ENCODE measurements at places on chromosomes 16 and 17.

DNA sequence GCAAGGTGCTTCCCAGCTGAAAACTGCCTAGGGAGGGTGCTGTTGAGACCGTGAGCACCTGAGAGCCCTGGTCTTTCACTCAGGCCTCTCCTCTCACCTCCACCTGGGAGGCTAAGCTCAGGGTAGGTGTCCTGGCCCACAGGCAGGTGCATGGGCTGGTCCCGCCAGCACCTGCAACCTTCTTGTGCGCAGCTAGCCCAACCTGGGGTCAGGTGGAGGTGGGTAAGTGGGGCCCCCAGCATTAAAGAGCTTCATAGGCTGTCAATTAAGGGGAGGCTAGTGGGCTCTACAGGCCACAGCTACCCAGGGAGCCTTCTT, 8.7 kb downstream of the ADCY7 start:
- no peak for DNase-seq

DNA sequence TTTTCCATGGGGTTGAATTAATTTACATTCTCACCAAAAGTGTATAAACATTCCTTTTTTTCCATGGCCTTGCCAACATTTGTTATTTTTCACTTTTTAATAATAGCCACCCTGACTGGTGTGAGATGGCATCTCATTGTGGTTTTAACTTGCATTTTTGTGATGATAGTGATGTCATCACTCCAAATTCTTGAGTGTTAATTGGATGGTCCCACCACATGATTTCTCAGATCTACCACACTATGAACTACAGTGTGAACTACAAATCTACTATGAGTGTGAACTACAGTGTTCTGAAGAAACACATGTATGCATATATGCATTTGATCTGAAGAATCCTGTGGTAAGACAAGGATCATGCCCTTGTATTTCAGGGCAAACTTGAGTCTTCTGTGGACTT, 340.1 kb downstream of the ABCC12 start:
- peak; percentile 27 for DNase-seq

DNA sequence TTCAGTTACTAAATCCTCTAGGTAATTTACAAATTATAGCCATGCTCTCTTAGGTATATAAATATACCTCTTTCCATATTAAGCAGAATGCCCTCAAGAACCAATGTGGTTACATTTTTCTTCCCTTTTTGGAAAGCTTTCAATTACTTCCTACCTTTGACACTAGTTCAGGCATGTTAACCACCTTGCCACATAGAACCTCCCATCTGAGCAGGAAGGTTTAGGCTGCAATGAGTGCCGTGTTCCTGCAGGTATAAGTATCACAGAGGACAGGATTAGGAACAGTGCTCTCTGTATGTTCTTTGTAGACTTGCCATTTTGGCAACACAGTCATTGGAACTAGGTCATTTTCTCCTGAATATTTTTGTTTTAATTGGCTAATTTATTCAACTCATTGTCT, 20.1 kb downstream of the KRT25 start:
- DNase-seq: no peak

DNA sequence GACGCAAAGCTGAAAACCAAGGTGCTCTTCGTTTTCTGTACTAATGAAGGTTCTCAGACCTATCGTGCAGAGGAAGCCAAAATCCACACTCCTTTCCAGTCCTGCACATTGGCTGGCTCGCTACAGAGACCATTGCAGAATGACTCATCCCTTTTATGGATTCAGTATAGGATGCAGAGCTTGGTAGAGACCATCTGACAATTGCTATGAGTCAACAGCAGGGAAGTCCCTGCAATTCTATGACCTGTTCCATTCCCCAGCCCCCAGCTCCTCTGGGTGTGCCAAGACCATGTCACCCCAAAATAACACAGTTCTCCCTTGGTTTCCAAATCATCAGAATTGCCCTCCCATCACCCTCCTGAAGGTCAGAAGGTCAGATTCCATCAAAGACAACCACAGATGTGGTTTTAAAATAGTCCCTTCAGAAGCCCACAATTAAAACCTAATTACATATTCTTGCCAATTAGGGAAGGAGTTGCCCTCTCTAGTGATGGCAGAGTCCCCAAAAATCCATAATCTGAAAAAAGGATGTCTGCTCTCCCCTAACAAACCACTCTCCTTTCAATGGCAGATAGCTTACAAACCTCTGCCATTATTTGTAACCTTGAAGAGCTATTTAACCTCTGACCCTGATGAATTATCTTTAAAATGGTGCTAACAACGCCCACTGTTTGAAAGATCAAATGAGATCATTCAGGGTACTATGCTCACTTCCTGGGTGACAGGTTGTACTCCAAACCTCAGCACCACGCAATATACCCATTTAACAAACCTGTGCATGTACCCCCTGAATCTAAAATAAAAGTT, 108.2 kb upstream of the RBBP6 start:
- no peak for DNase-seq

DNA sequence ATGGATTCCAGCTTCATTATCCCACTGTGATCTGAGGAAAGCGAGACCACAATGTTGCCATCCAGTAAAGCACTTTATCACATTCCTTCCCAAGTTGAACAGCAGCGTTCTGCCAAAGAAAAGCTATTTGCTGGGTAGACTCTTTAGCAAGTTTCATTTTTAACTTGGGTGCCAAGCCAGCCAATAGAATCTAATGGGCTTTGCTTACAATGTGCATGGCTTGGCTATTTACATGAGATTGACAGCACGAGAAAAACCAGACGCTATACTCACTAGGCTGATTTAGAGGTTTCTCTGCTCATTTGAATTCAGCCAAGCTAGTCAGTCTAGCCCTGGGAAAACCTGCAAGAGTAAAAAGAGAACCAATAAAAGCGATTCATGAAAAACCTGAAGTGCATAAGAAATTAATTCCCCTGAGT, 108.9 kb downstream of the CDH13 start:
- peak; percentile 35 for DNase-seq

DNA sequence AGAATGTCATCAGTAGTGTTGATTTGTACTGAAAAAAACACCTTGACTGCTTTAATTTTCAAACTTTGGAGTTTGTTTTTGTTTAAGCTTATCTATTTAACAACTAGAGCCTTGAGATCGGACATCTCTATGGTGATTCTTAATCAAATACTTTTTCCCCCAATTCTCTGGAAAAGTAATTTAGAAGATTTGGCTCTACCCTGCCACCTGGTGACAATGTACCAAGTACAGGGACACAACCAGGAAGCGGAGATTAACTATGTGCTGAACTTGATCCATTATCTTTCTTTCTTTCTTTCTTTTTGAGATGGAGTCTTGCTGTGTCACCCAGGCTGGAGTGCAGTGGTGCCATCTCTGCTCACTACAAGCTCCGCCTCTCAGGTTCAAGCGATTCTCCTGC, 30.8 kb downstream of the USP43 start:
- DNase-seq: no peak

GRCh38 chr17:43779145-43780125, 658 bp upstream of the DUSP3 start:
- DNase-seq: peak; percentile 36

DNA sequence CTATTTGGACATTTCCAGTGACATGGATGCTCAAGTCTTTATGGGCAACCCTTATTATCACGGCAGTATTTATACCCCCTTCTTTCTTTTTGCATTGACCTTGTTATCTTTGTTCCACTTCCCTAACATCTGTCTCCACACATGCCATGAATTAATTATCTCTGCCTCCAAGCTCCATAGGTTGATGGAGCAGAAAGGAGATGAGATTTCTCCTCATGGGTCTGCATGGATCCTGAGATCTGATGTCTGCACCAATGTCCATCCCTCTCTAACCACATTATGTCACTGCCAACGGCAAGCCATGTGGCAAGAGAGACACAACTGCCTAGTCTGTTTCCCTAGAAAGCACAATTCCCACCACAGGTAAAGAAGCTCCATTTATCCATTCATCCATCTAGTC, 416.8 kb upstream of the ASIC2 start:
- no peak for DNase-seq

DNA sequence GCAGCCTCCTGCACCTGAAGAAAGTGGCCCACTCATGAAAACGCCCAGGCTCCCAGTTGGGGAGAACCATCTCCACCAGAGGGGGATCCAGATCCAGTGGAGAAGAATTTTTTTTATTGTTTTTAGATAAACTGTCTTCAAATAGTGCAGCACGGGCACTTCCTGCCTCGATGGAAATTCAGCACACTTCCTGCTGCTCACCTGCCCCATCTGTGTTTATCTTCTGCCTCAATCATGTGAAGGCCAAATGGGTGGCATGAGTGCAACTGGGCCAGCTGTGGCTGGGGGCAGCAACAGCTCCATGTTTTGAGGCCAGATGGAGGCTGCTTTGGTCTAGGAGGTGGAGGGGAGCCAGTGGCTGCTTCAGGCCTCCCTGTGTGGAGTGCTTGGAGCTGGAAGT, 75.9 kb upstream of the WSB1 start:
- DNase-seq: no peak

DNA sequence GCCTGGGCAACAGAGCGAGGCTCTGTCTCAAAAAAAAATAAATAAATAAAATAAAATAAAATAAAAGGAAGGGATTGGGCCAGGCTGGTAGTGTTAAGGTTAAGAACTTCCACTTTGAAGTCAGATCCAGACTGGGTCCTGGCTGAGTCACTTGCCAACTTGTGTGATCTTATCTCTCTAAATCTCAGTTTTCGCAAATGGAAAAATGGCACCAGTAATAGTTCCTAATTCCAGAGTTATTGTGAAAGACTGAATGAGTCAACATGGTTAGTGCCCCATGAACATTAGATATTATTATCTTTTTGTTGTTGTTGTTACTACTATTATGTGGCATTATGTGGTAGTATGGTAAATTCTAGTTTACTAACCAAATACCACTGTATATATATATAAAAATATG, 188.0 kb upstream of the AXIN2 start:
- peak; percentile 11 for DNase-seq

- DNase-seq: peak; percentile 69
These were observed 406.0 kb upstream of the MAF start for GRCh38 chr16:80006241-80007215.

- DNase-seq: no peak
These were observed 616 bp downstream of the CCDC182 start for GRCh38 chr17:57744195-57745170.

DNA sequence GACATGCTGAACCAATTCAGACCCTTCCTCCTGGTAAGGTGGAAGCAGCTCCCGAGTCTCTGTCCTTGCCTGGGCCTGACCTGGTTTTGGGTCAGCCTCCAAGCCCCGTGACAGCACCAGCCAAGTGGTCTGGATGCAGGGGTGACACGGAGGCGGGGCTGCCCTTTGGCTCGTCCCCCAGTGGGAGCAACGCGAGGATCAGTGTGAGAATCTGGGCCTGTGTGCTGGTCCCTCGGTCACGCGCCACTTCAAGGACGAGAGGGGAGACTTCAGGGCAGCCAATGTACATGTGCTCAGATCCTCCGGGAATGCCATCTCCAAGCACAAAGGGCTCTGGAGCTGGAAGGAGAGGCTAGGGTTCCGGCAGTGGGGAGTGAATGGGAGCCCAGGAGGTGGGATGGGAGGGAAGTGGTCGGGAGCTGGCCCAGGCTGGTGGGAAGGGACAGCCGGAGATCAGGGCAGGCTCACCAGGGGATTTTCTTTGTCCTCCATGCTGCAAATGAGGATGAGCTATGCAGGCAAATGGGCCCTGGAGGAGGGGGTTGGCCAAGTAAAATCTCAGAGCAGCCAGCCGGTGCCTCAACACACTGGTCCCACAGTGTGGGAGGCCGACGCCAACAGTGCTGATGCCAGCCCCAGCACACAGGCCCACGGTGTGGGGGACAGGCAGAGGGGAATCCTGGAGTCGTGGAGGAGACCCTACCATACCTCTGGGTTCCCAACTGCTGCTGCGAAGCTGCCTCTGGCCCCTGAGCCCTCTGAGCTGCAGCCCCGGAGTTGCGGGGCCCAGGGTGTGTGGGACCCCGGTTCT, 4.2 kb upstream of the NDRG4 start:
- no peak for DNase-seq

GRCh38 chr16:55294931-55295342, 29.1 kb upstream of the IRX6 start:
- peak; percentile 34 for DNase-seq

GRCh38 chr16:8959921-8960787, 3.6 kb downstream of the USP7 start:
- DNase-seq: no peak

DNA sequence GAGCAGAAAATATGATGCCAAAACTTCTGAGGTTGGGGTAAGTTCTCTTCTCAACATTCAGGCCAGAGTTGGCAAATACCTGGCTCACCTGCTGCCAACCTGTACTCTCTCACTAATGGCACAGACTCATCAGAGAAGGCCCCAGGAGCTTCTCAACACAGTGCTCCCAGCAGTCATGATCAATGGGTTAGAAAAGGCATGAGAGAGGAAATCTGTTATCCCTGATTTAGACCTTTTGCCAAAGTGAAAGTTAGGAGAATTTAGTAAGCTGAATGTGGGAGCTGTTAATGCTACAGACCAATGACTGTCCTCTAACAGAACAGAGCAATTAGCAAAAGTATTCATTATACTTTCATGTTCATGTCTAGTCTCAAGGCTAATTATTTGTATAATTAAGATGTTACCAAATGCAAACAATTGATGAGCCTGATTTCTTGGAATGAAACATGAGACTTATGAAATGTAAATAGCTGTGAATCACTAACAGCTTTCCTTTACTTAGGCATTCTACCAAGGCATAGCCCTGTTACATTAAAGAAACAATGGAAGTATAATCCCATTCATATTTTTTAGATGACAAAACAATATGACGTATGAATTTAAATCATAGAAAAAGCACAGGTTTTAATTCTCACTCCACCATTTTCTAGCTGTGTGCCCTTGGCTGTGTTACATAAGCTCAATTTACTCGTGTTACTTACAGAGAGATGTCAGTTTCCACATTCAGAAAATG, 68.7 kb upstream of the MARCHF10 start:
- DNase-seq: peak; percentile 76

DNA sequence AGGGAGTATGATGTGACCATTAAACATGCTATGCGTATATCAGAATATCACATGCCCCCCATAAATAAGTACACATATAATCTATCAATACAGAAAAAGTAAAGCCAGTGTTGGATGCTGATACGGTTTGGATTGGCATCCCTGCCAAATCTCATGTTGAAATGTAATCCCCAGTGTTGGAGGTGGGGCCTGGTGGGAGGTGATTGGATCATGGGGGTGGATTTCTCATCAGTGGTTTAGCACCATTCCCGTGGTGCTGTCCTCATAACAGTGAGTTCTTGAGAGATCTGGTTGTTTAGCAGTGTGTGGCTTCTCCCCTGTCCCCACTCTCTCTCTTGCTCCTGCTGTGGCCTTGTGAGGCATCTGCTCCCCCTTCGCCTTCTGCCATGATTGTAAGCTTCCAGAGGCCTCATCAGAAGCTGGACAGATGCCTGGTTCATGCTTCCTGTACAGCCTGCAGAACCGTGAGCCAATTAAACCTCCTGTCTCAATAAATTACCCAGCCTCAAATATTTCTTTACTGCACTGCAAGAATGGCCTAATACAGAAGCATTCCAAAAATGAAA, 88.9 kb downstream of the AATF start:
- DNase-seq: no peak

- peak; percentile 82 for DNase-seq
These were observed 166.4 kb downstream of the CYB561 start for GRCh38 chr17:63279498-63280230.
